Activated naive CD8-positive, alpha-beta T cell treated with anti-CD3 and anti-CD28 coated beads, Interleukin-2, amount 10 ng/mL, durations not matched to agents 7 days and 5 days (primary cell): ENCODE measurements at places on chromosomes 5 and 9.

DNA sequence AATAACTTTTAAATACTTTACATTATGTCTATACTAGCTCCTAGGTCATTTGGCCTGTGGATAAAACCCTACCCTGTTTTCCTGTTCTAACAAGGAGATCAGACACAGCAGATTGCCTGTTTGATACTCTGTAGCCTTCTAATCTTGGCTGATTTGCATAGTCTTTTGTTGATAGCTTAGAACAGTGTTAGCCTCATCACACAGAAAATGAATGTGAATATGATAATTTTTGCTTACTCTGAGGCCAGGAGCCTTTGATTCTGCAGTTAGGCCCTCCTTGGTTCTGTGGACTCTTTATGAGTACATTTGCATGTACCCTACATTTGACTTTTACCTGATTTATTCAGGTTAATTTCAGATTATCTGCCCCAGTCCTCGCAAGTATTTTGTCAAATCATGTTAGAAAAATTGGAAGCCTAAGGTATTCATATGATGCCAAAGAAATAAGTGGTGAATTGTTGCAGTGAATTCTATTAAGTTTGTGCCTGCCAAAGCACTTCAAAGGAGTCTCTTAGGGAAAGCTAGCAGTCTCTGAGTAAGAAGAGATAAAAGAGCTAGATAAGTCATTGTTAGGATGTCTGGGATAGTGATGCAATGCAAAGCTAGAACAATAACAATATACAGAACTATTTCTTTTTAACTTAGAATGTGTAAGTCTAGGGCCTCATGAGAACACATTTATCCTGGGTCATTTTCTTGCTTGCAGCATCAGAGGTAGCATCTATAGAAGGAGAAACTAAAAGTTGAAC lies 56.4 kb downstream of the SCAMP1 start:
- H3K4me1 ChIP-seq = no peaks in the 10 kb centered on the region
- H3K27me3 ChIP-seq = no peaks in the 10 kb centered on the region
- H3K4me3 ChIP-seq = no peak overlapping the region
- no peak for DNase-seq

DNA sequence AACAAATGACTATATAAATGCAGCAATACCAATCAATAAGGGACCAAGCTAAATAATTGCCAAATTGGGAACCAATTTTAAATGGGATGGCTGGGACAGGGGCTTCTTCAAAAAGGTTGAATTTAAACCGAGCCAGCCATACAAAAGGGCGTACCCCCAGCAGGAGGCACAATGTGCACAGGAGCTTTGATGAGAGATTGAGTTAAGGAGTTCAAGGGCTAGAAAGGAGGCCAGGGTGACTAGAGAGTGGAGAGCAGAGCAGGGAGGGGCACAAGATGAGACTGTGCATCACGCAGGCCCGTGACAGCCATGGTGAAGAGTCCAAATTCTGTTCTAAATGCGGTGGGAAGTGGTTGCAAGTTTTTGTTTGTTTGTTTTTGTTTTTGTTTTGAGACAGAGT lies 23.3 kb upstream of the PDCD1LG2 start:
- H3K4me1 ChIP-seq = peaks cover 3% of the 10 kb centered on the region
- DNase-seq = no peak
- no peaks in the 10 kb centered on the region for H3K36me3 ChIP-seq
- peaks cover 2% of the 10 kb centered on the region for H3K27me3 ChIP-seq

GRCh38 chr5:95374061-95374460 lies 17.1 kb upstream of the FAM81B start:
- no peak for DNase-seq
- peaks cover 1% of the 10 kb centered on the region for H3K36me3 ChIP-seq
- H3K27ac ChIP-seq = no peak overlapping the region
- H3K27me3 ChIP-seq = peaks cover 2% of the 10 kb centered on the region
- no peaks in the 10 kb centered on the region for H3K4me1 ChIP-seq
- H3K4me3 ChIP-seq = no peak overlapping the region

DNA sequence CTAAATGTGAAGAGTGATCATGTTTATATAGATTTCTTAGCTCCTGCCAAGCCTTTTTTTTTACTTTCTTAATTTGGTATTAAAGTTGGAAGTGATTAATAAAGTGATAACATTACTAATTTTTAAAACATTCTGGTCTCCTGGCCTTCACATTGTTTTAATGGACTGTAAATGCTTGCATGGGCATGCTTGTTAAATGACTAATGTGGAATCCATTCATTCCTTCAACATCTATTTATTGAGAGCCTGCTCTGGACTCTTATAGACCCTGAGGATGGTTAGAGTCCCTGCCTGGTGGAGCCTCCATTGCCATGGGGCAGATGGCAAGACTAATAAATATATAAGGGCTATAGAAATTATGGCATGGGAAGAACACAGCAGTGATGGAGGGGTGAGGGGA lies 103.5 kb downstream of the NTRK2 start:
- H3K36me3 ChIP-seq = no peaks in the 10 kb centered on the region
- H3K4me3 ChIP-seq = no peak overlapping the region
- no peak for DNase-seq
- no peak overlapping the region for H3K27ac ChIP-seq

DNA sequence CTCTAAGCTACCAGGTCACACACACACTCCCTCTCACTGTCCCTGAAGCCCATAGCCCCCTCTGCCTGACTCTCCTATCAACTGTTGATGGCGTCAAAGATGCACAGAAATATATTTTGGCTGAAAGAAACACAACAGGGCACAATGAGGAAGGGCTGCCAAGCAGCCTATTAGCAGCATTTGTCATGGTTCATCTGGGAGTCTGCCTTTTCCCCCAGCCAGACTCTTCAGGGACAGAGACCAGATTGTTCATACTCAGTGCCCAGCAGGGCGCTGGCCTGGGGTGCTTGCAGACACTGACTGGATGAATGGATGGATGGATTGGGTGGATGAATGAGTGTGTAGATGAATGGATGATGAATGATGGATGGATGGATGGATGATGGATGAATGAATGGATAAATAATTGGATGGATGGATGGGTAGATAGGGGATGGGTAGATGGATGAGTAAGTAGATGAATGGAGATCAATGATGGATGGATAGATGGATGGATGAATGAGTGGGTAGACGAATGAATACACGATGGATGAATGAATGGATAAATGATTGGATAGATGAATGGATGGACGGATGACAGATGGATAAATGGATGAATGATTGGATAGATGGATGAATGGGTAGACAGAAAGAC lies 90.5 kb downstream of the ADAMTS2 start:
- peaks cover 3% of the 10 kb centered on the region for H3K27me3 ChIP-seq
- DNase-seq = peak; percentile 4

DNA sequence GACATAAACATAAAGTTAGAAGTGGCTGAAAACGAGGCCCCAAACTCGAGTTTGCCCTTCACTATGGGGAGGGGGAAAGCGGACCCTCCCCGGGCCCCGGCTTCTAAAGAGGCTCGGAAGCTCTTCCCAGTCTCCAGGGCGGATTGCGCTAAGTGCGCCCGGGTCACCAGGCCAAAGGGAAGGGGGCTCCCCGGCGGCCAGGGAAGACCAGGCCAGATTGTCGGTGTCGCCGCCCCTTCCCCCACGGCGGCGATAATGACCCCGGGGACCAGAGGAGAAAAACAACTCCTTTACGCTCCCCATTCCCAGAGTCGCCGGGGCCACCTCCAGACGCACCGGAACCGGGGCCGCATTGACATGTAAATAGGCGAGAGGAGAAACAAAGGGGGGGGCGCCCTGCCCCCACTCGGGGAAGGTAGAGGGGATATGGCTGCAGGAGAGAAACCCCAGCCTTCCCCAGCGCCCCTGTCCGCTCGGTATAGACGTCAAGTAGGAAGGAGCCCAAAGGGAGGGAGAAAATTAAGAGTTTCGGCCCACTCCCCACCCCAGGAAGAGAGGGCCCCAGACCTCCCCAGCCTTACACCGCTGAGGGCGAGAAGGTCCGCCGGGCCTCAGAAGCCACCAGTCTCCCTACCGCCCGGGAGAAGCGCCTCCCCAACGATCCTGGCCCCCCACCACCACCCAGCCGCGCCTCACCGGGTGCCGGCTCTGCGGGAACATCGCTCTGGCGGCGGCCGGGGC lies 1.7 kb downstream of the TLE1 start:
- H3K27me3 ChIP-seq = peaks cover 17% of the 10 kb centered on the region
- DNase-seq = peak; percentile 33
- peak overlapping the region; percentile 20 for H3K27ac ChIP-seq
- H3K36me3 ChIP-seq = peaks cover 1% of the 10 kb centered on the region
- H3K4me1 ChIP-seq = peaks cover 13% of the 10 kb centered on the region
- peak overlapping the region; percentile 63 for H3K4me3 ChIP-seq

- no peaks in the 10 kb centered on the region for H3K27me3 ChIP-seq
- DNase-seq = no peak
- no peak overlapping the region for H3K4me3 ChIP-seq
- no peaks in the 10 kb centered on the region for H3K4me1 ChIP-seq
Observed at GRCh38 chr9:31084350-31084749, 1300.1 kb upstream of the ACO1 start.

- no peak overlapping the region for H3K4me3 ChIP-seq
- H3K36me3 ChIP-seq = no peaks in the 10 kb centered on the region
- H3K27ac ChIP-seq = no peak overlapping the region
- peaks cover 3% of the 10 kb centered on the region for H3K4me1 ChIP-seq
Observed at GRCh38 chr9:81601639-81602623, 87.4 kb downstream of the TLE1 start.

GRCh38 chr9:27801545-27801944 lies 228.3 kb upstream of the C9orf72 start:
- DNase-seq = no peak
- no peak overlapping the region for H3K4me3 ChIP-seq
- H3K27ac ChIP-seq = no peak overlapping the region
- H3K4me1 ChIP-seq = no peaks in the 10 kb centered on the region
- no peaks in the 10 kb centered on the region for H3K27me3 ChIP-seq

- no peak overlapping the region for H3K27ac ChIP-seq
- no peaks in the 10 kb centered on the region for H3K27me3 ChIP-seq
- H3K36me3 ChIP-seq = peaks cover 86% of the 10 kb centered on the region
- no peak overlapping the region for H3K4me3 ChIP-seq
- no peak for DNase-seq
- H3K4me1 ChIP-seq = no peaks in the 10 kb centered on the region
Observed at GRCh38 chr5:154881986-154882385, 23.6 kb downstream of the CNOT8 start.

DNA sequence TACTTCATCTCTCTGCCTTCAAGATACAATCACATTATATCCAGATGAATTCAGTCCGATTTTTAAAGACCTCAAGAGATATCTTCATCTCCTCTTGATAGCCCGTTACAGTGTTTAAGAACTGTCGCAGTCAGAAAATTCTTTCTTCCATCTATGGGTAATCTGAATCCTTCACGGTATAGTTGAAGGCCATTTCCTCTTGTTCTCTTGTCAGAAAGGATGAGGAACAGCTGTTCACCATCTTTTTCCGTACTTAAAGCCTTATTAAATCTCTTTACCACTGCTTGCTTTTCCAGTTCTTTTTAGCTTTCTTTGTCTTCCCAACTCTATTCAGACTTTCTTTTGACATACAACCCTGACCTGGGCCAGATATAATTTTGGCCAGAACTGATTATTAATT lies 121.8 kb downstream of the XRCC4 start:
- no peak for DNase-seq
- no peaks in the 10 kb centered on the region for H3K27me3 ChIP-seq
- H3K4me3 ChIP-seq = no peak overlapping the region
- no peaks in the 10 kb centered on the region for H3K4me1 ChIP-seq

- H3K36me3 ChIP-seq = no peaks in the 10 kb centered on the region
- peaks cover 8% of the 10 kb centered on the region for H3K27me3 ChIP-seq
- H3K4me3 ChIP-seq = no peak overlapping the region
- H3K27ac ChIP-seq = no peak overlapping the region
- no peak for DNase-seq
Observed at GRCh38 chr9:1759771-1760300, 255.3 kb upstream of the SMARCA2 start.

GRCh38 chr5:134963098-134963497 lies 4.6 kb upstream of the CATSPER3 start:
- peaks cover 24% of the 10 kb centered on the region for H3K4me1 ChIP-seq
- peaks cover 14% of the 10 kb centered on the region for H3K36me3 ChIP-seq
- no peak overlapping the region for H3K4me3 ChIP-seq
- H3K27ac ChIP-seq = no peak overlapping the region
- no peaks in the 10 kb centered on the region for H3K27me3 ChIP-seq
- no peak for DNase-seq

DNA sequence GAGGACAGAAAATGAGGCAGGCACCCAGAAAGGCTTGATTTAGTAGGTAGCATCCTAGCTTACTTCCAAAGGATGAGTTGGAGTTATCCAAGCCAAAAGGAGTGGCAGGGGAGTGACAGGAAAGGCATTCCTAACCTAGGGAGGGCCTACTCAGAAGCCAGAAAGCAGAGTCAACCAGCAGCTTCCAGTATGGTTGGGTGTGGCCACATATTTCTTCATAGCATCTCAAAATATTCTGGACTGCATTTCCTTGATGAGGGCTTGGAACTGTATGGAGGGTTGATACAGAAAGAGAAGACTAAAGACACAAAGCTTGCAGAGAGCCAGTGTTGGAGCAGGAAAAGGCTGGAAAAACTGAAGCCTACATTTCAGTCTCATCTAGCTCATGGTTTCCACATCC lies 656.8 kb upstream of the DMAC1 start:
- no peak overlapping the region for H3K27ac ChIP-seq
- no peaks in the 10 kb centered on the region for H3K4me1 ChIP-seq
- no peaks in the 10 kb centered on the region for H3K27me3 ChIP-seq
- DNase-seq = no peak
- peaks cover 1% of the 10 kb centered on the region for H3K36me3 ChIP-seq
- no peak overlapping the region for H3K4me3 ChIP-seq

DNA sequence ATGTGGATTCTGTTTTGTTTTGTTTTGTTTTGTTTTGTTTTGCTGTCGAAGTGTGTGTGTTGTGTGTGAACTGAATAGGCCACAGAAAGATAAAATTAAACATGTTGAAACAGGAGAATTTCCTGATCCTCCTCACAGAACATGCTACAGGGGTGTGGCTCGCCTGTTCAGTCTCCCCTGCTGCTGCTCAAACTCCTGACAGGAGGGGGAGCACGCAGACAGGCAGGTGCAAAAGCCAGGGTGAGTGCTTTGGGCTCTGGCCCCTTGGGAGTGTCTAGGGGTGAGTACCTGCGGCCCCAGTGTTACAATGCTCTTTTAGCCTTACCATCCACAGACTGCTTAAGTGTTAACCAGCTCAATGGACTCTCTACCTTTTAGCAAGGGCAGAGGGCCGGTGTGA lies 473.5 kb downstream of the MAT2B start:
- DNase-seq = no peak
- no peaks in the 10 kb centered on the region for H3K4me1 ChIP-seq
- no peak overlapping the region for H3K4me3 ChIP-seq
- H3K27ac ChIP-seq = no peak overlapping the region
- no peaks in the 10 kb centered on the region for H3K27me3 ChIP-seq
